Endothelial cell of umbilical vein (primary cell): ENCODE measurements at places on chromosomes 12 and 14. TPM values are rescaled to one million over a fixed set of nuclear protein-coding genes. Genes with fewer than 3 reads are reported as not detected.

DNA sequence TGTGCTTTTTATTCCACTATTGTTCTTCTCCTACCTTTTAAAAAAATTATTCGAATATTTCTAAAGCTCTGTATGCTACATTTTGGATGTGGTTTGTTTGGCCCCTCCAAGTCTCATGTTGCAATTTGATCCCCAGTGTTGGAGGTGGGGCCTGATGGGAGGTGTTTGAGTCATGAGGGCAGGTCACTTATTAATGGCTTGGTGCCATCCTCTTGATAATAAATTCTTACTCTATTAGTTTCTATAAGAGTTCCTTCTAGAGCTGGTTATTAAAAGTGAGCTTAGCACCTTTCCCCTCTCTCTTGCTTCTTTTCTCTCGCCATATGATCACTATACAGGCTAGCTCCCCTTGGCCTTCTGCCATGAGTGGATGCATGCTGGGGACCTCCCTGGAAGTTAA is 445.6 kb upstream of the PDE3A start:
- DNase-seq = no peak

Gene PRPH
- total RNA-seq = not detected in 2 replicates

DNA sequence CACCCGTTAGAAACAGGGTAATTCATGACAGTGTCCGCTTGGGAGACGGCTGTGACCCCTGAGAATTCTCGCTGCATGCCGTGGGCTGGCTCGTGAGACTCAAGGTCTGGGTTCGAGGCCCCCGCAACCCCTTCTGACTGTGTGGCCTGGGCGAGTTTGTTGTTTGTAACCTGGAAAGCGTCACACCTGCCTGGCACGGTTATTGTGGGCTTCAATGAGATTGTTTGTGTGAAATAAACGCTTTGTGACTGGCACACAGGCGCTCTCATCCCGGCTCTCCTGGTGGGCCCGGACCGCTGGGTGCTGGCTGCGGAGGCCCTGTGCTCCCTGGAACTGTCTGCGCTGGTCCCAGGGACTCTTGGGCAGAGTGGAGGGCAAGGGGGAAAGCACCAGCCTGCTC is 33.9 kb downstream of the MEG3 start:
- DNase-seq = no peak

Gene WDHD1
- total RNA-seq = 22.5 TPM in 2 replicates

Gene NANOG
- total RNA-seq = not detected in 2 replicates

Gene RHOF
- 22.2 and 22.3 TPM in 2 replicates for total RNA-seq

Gene EID3
- total RNA-seq = 12.7 and 14.5 TPM in 2 replicates

Gene SYCP3
- total RNA-seq = 0.25 and 0.29 TPM in 2 replicates

- peak; percentile 94 for DNase-seq
Observed at GRCh38 chr12:124680863-124681778, 113.7 kb upstream of the NCOR2 start.

Gene NTF3
- not detected in 2 replicates for total RNA-seq

Gene ACSM4
- total RNA-seq = not detected in 2 replicates

DNA sequence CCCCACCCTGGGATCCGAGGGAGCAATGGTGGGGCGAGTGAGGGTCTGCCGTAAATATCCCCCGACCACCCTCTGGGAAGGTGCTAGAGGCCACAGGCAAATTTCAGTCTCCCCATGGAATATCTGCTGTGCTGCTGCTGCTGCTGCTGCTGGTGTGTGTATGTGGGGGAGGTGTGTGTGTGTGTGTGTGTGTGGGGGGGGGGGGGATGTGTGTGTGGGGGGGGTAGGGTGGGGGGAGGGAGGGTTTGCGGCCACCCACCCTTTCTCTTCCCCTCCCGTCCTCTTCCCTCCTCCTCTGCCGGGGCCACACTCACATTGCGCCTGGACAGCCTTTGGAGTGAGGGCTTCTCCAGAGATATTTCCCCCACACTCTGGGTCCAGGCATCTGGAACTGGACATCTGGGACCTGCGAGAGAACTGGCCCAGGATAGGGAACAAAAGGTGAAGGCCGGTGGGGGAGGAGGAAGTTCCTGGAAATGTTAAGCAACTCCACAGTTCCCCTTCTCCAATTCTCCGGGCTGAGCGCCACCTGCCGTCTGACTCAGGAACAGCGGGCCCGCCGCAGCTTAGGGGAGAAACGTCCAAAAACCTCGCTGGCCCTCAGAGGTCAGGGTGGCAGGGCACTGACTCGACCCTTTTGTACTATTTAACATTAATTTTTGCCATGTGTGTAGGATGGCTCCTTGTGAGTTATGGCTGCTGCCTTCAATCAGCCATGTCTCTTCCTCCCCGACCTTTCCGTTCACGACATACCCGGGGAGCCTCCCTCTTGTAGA is at the start of gene C1RL:
TSS of gene C1RL (minus strand) at position 419 of the 776 bp plus-strand sequence. CDS start at position 385, 34 bp downstream.
- peak; percentile 74 for DNase-seq

Gene GUCY2C
- total RNA-seq = not detected in 2 replicates

Gene TMEM63C
- not detected in 2 replicates for total RNA-seq

DNA sequence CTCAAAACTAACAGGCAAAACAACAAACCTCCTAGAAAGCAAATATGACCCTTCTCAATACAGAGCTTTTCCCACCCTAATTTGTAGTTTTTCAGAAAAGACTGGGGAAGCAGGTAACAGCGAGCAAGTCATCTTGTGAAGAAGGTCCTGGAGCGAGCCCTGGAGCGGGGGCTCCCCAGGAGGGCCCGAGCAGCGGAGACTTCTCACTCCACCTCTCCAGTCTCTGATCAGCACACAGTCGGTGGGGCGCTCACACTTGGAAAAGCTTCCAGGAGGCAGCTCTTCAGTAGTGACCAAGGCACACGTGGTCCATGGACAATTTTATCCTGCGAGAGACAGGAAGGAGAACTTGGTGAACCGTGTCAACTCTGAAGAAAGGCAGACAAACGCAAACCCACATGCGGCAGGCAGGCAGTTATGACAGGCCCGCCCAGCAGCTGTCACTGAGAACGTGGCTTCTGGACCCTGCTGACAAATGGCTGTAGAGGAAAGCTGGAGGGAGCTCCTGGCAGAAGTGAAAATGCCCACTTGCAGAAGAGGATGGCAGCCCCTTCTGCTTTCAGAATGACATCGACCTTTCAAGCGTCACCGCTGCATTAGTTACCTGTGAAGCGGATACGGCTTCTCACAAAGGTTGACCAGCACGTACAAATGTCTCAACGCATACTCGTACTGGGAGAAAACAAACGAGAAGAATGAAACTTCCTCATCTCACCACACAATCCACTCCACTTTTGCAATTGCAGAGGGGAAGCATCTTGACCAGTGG is 44.2 kb downstream of the LGMN start:
- DNase-seq = no peak

DNA sequence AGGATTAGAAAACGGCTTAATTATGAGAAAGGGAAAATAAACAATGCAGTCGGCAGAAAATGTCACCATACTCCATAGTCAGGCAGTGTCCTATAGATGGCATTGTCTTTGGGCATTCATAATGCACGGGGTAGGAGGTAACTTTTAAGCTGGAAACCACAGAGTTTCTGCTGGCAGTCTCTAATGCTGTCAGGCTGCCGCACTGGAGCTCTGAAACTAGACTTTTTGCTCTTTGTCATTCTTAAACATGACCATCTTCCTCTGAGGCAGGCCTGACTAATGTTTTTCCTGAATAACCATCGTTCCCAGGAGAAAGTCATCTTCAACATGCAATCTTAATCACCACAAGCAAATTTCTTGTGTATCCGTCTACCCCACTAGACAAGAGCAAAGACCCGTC is 108.8 kb downstream of the ETNK1 start:
- no peak for DNase-seq

Gene CLEC2A
- not detected in 2 replicates for total RNA-seq
